ENCODE measurements at places on chromosomes 2 and 18.

DNA sequence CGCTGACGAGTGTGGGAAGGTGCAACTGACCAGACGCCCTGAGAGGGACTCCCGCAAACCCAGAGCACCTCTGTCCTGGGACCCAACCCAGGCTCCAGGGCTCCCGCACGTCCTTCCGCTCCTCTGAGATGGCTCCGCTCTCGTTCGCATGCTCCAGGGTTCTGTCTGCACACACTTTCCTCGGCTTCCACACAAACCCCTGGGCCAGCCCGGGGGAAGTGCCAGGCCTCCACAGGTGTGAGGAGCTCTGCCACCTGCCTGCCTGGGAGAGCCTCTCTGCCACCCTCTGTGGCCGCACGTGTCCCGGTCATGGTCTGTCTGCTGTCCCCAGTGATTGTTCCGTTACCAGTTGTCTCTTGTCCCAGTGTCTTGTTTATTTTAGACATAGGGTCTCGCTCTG, 222.9 kb downstream of the HDAC4 start:
- no peak for DNase-seq

DNA sequence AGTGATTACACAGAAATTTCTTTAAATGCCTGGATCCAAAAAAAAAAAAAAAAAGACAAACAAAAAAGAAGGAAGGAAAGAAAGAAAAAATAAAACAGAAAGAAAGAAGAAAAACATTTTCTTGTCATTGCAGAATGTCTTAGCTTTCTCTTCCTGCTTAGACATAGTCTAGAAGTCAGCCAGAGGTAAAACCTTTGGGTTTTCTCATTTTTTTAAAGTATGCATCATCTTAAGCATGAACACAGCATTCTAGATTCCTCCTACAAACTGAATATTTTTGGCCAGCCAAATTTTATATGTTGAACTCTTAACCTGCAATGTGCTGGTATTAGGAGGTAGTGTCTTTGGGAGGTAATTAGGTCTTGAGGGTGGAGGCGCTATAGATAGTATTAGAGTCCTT, 243.9 kb downstream of the TRIB2 start:
- no peak for DNase-seq

- DNase-seq, result no peak
These were observed 61.1 kb downstream of the SMCHD1 start for GRCh38 chr18:2716394-2717326.

DNA sequence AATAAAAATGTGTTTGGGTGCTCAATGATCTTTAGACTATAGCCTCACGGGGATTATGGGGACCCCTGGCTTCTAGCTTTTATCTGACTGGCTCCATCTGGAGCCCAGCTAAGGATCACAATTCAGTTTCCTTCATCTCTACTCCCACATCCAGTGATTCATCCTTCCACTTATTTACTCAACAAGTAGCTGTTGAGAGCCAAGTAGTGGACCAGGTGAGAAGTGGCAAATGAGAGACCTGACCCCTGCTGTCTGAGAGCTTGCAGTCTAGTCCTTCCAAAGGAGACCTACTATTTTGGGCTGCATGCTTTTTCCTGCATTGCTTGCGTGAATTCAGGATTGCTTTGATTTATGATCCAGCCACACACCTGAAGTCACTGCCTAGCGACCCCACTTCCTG, 10.7 kb upstream of the DSG3 start:
- no peak for DNase-seq

GRCh38 chr2:233689501-233689900, 3.2 kb upstream of the UGT1A6 start:
- no peak for DNase-seq

- DNase-seq, result no peak
These were observed 76.4 kb upstream of the TSPYL6 start for GRCh38 chr2:54332386-54332785.

- DNase-seq, result no peak
These were observed 143.7 kb upstream of the SYT4 start for GRCh38 chr18:43420950-43421349.

DNA sequence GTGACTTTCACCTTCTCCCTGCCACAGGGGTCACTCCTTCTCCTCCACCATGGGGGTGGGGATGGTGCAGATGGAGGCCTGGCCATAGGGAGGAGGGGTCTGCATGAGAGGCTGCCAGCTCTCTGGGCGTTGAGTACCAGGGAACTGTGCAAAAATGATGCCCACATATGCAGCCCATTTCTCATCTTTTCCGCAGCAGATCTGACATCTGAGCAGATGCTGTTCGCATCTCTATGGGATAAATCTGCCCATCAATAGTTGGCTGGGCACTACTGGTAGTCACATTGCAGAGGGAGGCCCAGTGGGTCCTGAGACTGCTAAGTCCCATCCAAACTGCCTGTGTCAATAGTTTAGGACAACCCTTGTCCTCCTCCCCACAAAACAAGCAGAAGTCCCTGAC, 45.9 kb upstream of the LGALSL start:
- no peak for DNase-seq

DNA sequence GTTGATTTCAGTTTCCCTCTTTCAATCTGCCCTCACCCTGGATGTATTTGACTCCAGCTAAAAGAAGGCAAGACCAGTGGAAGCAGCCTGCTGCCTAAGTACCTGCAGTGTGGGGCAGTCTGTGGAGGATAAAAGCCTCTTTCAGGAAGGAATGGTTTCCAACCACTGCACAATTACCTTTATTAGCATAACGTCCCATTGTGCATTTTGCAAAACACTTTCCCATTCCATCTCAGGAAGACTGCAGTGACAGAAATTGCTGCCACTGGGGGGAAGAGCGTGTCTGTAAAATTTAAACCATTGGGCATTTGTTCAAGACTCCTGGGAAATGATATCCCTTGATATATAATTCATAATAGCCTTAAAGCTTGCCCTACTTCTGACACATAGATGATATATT, 26.2 kb downstream of the CYRIA start:
- no peak for DNase-seq

DNA sequence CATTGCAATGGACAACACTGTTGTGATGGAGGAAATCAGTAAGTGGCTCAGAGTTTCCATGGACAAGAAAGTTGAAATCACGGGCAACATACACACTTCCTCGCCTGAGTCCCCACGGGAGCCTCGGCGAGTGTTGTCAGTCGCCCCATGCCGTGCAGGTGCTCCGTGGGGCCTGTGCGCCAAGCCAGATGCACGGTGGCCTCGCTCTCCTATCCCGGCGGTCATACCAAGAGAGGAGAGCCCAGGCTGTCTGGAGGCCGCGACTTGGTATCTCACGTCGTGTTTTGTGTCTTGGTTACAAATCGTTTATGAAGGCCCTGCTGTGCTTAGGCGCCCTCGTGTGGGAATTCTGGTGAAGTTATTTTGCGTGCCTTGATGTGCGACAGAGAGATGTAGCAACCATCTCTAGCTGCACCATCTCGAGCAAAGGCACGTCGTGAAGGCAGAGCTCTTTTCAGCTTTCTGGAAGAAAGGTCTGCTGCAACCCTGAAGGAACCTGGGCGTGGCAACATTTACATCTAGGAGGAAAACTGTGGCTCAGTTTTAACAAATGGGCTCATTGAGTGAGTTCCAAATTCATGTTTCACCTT, 21.8 kb downstream of the ATG4B start:
- DNase-seq, result peak; percentile 29

GRCh38 chr2:72204786-72205503, 57.3 kb upstream of the CYP26B1 start:
- no peak for DNase-seq

DNA sequence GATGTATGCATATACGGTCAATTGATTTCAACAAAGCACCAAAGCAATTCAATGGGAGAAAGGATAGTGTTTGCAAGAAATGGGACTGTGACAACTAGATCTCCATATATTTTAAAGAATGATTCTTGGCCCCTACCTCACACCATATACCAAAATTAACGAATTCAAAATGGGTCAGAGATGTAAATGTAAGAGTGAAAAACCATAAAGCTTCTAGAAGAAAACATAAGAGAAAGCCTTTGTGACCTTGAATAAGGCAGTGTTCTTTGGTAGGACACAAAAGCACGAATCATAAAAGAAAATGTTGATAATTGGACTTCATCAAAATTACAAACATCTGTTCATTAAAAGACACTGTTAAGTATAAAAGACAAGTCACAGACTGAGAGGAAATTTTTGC, 5.0 kb upstream of the PROC start:
- DNase-seq, result no peak

- DNase-seq, result no peak
These were observed 265.0 kb upstream of the PARD3B start for GRCh38 chr2:204280262-204280668.

GRCh38 chr2:222802514-222803196, 58.2 kb upstream of the ACSL3 start:
- DNase-seq, result no peak

DNA sequence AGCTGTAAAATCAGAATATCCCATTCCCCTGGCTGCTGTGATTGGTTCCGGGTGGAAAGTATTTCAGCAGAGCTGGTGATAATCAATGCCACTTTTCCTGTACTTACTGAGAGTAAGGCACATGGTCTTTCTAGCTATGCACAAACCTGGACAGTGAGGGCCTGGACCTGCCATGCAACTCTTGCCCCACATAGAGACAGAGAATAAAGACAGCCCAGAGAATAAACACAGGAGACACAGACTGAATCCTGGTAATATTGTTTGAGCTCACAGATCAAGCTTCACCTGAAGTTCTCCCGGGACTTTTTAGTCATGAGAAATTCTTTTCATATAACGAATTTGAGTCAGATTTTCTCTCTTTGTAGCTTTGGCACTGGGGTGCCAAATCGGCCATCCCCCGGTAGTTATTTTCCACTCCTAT, 81.9 kb downstream of the ACAA2 start:
- no peak for DNase-seq

GRCh38 chr2:130819608-130820278, 17.0 kb upstream of the ARHGEF4 start:
- DNase-seq, result no peak

DNA sequence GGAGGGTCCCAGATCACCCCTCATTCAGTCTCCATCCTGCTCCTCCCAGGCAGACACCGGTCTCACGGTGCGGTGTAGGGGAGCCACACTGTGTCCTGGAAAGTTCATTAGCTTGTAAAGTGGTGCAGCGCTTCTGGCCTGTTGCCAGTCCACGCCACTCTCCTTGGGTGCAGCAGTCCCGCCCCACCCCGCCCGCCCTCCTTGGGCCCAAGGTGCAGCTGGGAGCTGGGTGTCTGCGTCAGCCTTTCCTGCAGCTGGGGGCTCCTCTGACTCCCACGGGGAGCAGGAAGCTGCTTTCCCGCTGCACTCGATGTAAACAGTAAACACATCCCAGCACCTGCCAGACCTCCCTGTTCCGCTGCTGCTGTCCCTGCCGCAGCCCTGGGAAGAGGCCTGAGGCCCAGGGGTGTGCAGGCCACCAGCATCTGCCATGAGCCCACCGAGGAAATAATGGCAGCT, 53.8 kb upstream of the ASB18 start:
- no peak for DNase-seq

- no peak for DNase-seq
These were observed 56.6 kb downstream of the HDAC4 start for GRCh38 chr2:239343946-239344856.

DNA sequence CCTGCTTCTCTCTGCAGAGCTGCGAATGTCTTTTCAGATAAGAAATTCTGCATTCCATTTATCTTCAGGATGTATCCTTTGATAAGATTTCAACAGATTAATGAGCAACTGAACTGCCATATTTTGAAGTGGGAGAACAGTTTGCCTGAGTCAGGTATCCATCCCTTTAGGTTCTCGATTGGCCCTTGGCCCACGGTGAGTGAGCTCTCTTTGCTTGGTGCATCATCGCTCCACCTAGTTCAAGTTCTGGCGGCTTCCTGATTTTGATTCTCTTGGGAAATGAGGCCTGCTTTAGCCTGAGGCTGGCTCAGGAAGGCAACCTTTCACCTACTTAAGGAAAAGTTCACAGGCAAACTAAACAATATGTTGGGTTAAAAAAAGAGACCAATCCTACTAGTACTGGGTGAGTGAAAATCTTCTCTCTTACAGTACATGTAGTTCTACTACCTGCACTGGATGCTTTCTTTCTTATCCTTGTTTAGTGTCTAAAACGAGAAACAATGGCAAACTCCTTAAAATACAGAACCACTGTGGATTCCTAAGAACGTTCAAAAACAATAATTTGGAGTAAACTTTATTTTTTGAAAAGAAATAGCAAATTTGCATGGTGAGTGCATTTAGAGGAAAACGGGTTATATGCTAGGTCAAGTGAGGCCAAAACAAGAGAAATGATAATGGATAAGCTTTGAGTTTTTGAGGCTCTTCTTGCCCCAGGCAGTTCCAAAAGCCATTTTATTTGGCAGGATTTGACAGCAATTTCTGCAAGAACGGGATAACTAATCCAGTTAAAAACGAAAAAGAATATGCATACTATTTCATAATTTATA, 837 bp upstream of the ACSL3 start:
- DNase-seq, result no peak

GRCh38 chr2:67516362-67516761, 119.2 kb downstream of the ETAA1 start:
- no peak for DNase-seq

DNA sequence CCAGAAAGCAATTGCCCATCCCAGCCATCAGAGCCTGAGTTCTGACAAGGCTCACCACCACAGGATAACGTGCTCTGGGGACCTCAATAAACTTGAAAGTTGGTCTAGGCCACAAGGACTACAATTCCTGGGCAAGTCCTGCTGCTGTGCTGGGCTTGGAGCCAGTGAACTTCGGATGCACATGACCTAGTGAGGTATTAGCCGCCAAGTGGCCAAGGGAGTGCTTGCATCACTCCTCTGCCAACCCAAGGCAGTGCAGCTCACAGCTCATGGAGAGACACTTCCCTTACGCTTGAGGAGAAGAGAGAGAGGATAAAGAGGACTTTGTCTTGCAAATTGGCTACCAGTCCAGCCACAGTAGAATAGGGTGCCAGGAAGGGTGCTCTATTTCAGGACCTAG, 219.6 kb downstream of the MBD2 start:
- no peak for DNase-seq

DNA sequence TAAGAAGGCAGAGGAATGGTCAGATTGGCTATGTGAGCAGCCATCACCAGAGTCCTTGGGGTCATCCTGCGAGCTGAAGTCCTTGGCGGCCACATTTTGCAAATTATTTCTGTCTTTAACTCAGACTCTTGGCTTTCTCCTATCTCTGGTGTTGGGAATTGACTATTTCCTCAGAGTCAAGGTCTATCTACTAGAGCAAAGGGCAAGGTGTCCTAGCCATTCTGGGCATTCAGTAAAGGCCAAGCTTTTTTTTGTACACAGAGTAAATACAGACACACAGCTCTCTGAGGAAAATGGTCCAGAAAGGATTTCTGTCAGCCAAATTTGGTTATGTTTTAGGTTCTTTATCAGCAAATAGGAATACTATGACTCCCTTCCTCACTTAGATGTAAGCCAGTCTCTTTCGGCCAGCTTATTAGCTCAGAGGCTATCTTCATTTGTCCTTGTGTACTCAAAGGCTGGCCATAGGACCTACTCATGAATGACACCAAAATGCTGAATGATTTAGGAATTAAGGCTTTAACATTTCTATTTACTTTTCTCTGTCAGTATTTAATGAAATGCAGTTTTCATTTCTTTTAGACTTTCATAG, 146.5 kb downstream of the CNTNAP5 start:
- DNase-seq, result no peak
